ENCODE measurements at places on chromosomes 5 and 9.

DNA sequence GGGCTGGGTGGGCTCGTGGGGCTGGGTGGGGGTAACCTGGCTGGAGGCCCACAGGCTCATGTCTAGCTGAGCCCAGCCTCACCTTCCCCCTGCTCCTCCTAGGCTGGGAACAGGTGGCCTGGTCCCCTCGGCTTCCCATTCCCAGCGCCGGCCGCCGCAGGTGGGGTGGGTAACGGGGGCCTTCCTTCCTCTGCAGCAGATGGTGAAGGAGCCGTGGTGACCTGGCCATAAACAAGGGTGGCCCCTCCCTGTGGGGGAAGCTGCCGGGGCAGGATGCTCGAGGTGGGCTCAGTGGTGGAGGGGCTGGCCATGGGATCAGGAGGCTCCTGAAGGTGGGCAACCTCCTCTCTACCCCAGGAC is 41.0 kb upstream of the EGFL7 start:
- DNase-seq: no peak

GRCh38 chr9:91902475-91903125 is 47.4 kb downstream of the ROR2 start:
- DNase-seq: no peak

- no peak for DNase-seq
These were observed 201.2 kb upstream of the MPDZ start for GRCh38 chr9:13480693-13481092.

- DNase-seq: no peak
These were observed 84.4 kb upstream of the SPIN1 start for GRCh38 chr9:88303721-88304451.

GRCh38 chr5:135271533-135272310 is 127.3 kb downstream of the MACROH2A1 start:
- no peak for DNase-seq

DNA sequence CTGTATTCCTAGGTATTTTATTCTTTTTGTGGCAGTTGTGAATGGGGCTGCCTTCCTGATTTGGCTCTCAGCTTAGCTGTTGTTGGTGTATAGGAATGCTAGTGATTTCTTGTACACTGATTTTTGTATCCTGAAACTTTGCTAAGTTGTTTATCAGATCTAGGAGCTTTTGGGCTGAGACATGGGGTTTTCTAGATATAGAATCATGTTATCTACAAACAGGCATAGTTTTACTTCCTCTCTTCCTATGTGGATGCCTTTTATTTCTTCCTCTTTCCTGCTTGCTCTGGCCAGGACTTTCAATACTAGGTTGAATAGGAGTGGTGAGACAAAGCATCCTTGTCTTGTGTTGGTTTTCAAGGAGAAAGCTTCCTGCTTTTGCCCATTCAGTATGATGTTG is 129.9 kb downstream of the DMXL1 start:
- no peak for DNase-seq

- no peak for DNase-seq
These were observed 15.8 kb downstream of the RICTOR start for GRCh38 chr5:39058178-39058921.

GRCh38 chr9:93466416-93467061 is 13.2 kb upstream of the FAM120AOS start:
- DNase-seq: no peak

- no peak for DNase-seq
These were observed 21.2 kb upstream of the ROPN1L start for GRCh38 chr5:10420468-10420867.

- DNase-seq: no peak
These were observed 108.4 kb upstream of the FGF10 start for GRCh38 chr5:44497606-44498005.

- DNase-seq: no peak
These were observed 78.8 kb upstream of the GPBP1 start for GRCh38 chr5:57094753-57095683.

DNA sequence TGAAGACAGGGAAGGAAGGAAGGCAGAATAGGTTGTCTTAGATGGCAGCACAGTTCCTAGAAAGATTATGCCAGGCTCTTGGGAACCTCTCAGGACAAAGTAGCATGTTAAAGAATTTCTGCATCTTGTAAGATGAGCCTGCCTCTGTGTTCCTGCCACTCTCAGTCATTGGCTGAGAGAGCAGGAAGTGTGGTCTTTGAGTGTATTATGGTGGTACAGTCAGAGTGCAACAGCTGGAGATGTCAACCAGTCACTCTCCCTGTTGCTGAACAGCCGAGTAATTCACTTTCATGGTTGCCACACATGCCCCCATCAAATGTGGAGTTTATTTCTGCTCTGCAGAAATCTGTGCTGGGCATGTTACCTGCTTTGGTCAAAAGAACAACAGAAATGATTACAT is 659.6 kb upstream of the RIOK2 start:
- DNase-seq: no peak

DNA sequence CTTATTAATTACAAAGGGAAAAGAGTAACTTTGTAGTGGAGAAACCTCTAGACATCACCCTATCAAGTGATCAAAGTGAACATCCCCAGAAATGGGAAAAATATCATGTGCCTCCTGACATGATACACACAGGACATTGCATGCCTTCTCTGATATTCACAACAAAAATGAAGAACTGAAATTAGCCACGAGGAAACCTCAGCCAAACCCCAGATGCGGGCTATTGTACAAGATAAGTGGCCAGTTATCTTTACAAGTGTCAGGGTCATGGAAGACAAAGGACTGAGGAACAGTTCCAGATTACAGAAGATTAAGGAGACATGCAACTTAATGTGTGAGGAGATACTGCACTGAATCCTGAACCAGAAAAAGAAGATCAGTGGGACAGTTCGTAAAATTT is 23.8 kb upstream of the NPM1 start:
- DNase-seq: no peak

DNA sequence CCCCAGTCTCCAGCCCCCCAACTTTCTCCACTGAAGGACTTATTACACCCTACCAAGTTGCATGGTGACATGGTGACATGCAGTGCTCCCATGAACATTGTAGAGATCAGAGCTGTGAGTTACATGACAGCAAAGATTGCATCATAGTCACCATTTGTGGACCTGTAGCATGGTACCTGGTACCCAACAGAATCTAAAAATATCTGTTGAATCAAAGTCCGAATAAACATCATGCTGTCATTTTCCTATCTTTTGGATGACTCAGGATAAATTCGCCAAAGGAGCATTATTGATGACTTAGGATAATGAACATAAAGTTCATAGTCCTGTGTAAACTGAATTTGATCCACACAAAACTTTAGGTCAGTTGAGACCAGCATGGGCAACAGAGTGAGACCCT is 6.7 kb upstream of the PPARGC1B start:
- DNase-seq: no peak

GRCh38 chr5:123535648-123536047 is 23.7 kb downstream of the CSNK1G3 start:
- no peak for DNase-seq

Data from activated CD8-positive, alpha-beta memory T cell treated with anti-CD3 and anti-CD28 coated beads, Interleukin-2, amount 50 U/mL, for 4 hours (primary cell).